Regular cardiac myocyte (primary cell): ENCODE measurements at places on chromosomes 5 and 9. TPM values are rescaled to one million over a fixed set of nuclear protein-coding genes. Genes with fewer than 3 reads are reported as not detected.

Gene ARID3C
- total RNA-seq = under 0.01 and 0.28 TPM in 2 replicates

Gene C9orf153
- 0.19 and 0.56 TPM in 2 replicates for total RNA-seq

Gene ARL14EPL
- 0.19 TPM in 1 of 2 replicates, not detected in the other for total RNA-seq

Gene IRX1
- 0.19 TPM in 1 of 2 replicates, not detected in the other for total RNA-seq

Gene GDA
- total RNA-seq = not detected in 2 replicates

Gene P4HA2
- 201 and 496 TPM in 2 replicates for total RNA-seq

Gene SPATA31A1
- total RNA-seq = not detected in 2 replicates

Gene IL3
- total RNA-seq = not detected in 2 replicates

Gene EGFL7
- 38.3 and 57.8 TPM in 2 replicates for total RNA-seq

Gene KIF4B
- under 0.01 TPM in 1 of 2 replicates, not detected in the other for total RNA-seq

Gene NR2F1-AS1
- total RNA-seq = 19.7 and 20.3 TPM in 2 replicates

Gene FCN1
- not detected in 2 replicates for total RNA-seq

Gene CDH10
- 1.9 and 3.9 TPM in 2 replicates for total RNA-seq
